ENCODE measurements at places on chromosomes 1 and 21.

- DNase-seq: no peak
Measured at GRCh38 chr1:160267284-160267991, 5.1 kb upstream of the DCAF8 start.

DNA sequence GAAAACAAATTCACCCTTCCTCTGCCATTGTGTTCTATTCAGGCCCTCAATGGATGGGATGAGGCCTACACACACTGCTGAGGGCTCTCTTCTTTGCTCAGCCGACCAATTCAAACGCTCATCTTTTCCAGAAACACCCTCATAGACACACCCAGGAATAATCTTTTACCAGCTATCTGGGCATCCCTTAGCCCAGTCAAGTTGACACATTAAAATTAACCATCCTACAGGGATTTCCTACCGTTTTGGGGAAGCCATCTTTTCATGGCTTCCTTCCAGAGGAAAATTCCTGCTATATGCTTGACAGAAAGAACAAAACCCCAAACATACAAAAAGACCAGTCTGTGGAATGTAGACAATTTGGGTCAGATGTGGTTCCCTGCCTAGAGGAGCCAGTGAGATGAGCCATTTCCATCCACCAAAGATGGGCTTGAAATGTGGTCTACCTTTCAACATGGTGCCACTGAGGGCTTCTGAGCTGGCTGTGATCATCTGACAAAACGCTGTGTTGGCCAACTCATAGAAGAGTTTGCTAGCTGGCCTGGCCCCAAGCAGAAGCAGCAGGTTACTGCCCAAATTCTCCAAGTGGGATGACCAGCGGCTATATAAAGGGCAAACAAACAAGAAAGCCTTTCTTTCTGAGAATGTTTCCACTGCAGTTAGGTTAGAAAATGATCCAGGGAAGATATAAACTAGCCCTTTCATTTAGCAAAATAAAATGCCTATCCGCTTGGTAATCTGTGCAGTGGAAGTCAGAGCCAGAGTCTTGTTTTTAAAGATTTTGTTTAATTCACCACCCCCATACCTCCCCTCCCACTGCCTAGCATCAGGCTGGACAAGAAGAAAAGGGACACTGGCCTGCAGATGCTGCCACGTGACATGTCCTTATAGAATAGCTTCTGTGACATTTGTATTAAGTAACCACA lies 69.1 kb upstream of the MRPS6 start:
- no peak for DNase-seq

DNA sequence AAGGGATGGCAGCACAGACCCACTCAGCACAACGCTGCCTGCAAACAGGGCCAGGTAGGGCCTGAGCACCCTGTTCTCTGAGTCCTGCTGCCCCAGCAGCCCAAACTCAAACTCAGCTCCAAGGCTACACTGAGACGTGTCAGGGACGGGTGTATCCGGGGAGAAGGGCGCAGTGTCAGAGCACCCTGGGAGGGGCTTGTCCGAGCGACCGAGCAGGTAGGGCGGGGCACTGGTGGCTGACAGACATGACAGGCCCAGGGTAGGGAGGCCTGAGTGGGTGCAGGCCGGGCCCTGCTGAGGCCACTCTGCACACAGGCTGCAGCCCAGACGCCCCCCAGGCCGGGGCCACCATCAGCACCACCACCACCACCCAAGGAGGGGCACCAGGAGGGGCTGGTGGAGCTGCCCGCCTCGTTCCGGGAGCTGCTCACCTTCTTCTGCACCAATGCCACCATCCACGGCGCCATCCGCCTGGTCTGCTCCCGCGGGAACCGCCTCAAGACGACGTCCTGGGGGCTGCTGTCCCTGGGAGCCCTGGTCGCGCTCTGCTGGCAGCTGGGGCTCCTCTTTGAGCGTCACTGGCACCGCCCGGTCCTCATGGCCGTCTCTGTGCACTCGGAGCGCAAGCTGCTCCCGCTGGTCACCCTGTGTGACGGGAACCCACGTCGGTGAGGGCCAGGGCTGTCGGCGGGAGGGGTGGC lies 5.5 kb downstream of the SCNN1D start:
- DNase-seq: no peak

DNA sequence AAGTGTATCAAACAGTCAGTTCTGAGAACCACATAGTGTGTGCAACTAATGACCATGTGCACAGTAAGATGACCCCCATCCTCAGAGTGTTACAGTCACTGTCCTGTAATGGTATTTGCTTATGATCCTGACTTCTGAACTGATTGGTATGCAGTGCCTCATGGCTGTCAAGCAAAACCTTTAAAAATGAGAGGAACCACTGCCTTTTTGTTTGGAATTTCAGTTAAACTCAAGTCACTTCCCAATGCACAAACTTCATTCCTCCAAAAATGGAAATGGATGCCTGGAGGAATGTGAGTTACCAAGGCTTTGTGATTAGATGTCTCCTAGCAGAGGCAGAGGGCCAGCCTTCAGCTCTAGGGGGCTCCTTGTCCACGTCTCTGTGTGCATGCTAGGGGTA lies 10.5 kb downstream of the C1orf198 start:
- DNase-seq: no peak

DNA sequence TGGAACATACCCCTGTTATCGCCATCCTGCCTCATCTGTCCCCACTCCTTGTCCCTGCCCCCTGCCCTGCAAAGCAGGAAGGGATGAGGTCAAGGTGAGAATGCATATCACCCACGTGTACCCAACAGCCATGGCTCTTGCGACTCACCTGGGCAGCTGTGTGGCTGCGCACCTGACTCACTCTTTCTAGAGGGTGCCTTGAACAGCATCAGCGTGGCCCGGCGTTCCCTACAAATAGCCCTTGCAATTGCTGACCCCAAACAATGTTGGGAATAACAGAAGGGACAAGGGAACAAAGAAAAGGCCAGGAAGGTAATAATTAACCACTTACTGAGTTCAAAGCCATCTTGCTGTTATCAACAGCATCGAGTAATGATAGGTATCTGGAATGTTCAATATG lies 10.2 kb downstream of the TMPRSS2 start:
- no peak for DNase-seq

DNA sequence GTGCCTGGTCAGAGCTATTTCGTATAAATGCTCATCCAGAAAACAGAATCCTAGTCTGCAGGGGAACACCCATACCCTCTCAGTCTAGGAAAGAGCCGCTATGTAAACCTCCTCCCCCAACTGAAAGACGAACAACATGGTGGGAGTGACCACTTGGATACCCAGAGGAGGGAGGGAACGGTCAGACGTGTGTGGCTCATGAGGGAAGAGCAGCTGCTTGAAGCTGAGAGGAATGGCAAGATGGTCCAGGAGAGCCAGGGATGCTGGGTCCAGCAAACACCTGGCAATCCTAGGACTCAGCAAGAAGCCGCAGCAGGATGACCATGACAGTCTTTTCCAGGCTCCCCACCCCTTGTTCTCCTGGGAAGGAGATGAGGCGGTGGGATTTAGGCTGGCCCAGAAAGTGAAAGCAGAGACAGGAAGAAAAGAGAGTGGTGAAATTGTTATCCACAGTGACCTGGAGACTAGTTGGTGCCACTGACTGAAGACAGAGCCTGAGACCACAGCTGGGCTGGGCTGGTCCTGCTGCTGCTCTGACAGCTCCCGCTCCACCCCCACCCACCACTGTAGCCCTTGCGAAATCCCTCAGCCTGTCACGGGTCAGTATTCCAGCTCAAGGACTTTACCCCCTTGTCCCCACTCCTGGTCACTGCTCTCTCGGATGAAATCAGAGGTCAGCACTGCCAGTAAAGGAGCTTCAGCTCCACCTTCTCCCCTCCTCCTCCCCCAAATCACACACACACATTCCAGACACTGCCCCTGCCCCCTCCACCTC lies 3.6 kb downstream of the CERS2 start:
- peak; percentile 87 for DNase-seq

DNA sequence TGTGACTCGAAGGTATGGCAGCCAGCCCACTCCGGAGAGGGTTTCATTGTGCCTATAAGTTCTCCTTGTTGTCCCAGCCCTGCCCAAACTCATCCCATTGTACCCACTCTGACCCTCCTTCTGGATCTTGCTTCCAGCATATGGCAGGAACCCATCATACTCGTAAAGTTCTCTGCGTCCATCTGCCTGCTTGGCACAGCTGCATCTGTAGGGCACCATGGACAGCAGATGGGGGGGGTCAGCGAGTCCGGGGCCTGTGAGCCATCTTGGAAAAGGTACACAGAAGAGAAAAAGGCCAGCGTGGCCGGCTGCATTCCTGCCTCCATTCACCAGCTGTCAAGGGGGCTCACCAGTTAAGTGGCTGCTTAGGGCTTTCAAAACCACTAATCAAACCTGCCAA lies 94.9 kb upstream of the IGSF21 start:
- DNase-seq: no peak

GRCh38 chr21:44773291-44773932 lies 28.2 kb downstream of the UBE2G2 start:
- peak; percentile 38 for DNase-seq

DNA sequence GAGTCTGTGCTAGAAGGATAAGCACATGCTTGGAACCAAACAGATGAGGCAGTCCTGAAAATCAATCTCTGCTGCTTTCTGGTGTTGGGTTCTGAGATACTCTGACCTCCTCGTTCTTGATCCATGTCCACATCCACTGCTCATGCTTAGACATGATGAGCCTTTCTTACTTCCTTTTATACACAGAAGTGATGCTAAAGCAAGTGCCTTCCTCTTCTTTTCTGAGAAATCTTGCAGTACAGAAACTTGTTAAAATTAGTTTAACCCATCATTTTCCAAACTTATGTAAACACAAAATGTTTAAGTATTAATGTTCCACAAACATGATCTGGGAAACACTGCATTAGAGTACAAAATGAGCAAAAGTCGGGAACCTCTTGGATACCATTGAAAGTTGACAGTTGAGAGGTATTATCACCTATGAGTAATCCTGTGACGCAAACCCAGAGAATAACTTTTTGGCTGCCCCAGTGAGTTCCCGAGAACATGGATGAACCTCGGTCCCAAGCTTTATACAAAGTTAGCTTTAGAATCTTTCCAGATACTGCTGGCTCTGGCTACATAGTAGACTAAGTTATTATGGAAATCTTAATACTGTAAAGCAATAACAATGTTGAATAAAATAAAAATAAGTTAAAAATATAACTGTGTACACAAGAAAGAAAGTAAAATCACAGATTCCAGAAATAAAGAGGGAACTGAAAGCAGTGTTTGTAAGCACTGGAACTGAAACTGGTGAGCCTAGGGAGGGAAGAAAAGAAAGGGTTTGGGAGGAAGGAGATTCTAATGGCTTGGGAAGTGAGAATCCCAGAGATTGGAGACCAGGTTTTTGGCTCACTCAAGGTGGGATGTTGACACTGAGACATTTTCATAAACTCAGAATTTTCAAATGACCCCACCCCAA lies 429.3 kb upstream of the RUNX1 start:
- DNase-seq: no peak

DNA sequence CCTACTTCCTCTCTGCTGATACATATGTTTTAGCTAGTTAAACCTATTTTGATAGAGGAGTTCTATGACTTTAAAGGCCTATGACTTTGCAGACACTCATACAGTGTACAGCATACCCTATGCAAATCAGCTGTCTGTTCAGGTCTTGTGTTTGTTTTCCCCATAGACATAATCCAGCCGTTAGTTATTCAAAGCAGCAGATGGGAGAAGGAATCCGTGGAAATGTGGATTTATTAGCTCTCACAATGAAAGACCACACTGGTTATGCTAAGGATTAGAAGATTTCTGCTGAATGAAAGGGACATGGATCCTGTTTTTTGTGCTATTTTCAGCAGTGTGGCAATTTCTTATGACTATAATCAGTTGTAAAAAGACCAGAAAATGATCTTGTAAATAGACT lies 59.8 kb downstream of the MAST2 start:
- no peak for DNase-seq

GRCh38 chr21:30200000-30200399 lies 15.9 kb downstream of the CLDN8 start:
- DNase-seq: no peak

DNA sequence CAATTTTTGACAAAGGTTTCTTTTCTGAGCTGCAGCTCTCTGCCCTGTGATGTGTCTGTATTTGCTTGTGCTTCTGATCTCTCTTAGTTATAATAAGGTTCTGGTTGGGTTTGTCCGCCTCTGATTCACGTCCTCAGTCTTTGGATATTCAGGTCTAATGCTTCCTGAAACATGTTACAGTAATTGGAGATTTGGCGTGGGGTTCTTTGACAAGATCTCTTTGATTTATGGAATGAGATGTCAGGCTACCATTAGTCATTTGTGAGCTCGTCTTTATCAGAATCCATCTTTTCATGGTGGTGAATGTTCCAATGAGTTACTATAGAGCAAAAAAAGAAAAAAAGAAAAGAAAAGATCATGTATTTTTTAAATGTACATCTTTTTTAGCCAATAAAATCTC lies 62.5 kb downstream of the BACE2 start:
- DNase-seq: no peak
